ENCODE measurements at places on chromosomes 6 and 20.

GRCh38 chr20:14259689-14260088 lies 77.7 kb downstream of the FLRT3 start:
- no peak for DNase-seq

- no peak for DNase-seq
Observed at GRCh38 chr20:24211972-24212371, 223.4 kb upstream of the GGTLC1 start.

DNA sequence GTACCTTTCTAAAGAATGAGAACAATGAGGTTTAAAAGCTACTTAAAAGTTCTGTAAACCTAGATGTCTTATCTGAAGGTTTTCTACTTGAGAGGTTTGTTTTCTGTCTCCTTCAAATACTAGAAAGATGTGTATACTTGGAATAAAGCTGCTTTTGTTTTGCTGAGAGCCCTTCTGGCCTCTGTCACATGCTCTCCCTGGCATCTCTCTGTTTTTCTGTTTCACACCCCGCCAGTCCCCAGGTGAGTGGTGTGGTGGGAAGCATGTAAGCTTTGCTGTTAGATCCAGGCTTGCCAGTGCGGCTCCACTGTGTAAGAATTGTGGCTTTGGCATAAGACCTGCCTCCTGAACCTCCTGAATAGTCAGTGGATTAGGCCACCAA lies 56.8 kb downstream of the SNX9 start:
- peak; percentile 53 for DNase-seq

GRCh38 chr6:68008445-68008844 lies 626.6 kb upstream of the ADGRB3 start:
- no peak for DNase-seq

GRCh38 chr20:53901064-53901463 lies 169.3 kb downstream of the BCAS1 start:
- DNase-seq: no peak

DNA sequence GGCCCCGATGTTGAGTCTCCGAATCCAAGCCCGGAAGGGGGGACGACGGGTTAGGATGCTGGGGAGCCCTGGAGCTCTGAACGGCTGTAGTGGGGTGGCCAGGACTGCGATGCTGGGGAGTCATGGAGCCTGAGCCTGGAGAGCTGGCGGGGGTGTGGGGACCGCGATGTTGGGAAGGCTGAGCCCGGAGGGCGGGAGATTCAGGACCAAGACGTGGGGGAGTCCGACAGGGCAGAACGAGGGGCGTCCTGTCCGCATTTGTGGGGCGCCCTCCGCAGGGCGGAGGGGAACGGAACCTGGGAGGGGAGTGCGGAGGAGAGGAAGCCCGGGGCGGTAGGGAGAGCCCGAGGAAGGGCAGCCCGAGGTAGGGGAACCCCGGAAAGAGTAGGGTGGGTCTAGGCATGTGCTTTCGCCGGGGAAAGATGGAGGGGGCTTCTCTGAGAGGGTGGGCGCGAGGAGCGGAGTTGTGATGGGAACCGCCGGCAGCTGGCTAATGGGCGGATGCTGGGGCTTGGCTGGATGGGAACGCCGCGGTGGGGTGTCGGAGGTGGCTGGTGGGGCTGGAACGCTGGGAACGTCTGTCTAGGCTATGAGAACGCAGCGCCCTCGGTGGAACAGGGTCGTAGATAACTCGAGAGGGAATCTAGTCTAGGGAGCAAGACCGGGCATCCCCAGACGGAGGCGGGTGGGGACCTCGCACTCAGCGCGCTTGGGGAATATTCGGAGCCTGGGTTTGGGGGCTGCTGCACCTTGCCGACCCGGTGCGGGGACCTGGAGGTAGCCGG lies 684 bp downstream of the PAQR8 start:
- DNase-seq: peak; percentile 64

DNA sequence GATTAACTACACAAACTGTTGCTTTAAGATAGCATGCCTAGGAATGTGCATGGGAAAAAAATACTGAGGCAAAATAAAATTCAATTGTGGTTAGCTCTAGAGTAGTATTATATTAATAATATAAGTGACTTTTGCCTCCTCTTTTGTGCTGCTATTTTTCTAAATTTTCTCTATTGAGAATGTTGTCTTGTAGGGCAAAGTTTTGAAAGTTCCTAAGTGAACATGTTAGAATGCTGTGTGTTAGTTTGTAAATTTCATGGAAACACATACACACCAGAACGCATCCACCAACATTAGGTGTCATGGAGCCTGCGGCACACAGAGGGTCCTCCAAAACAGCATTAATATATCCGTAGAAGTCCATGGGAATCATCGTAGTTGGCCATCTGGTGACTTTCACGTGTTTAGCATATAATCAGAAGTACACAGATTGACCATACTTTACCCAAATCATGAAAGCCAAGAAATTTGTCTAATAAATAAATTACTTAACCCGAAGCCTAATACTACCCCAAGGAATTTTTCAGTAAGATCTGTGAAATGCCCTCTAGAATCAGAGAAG lies 25.6 kb downstream of the ARHGAP18 start:
- DNase-seq: no peak
